Liver (tissue), 10 donors: ENCODE measurements at places on chromosomes 11 and 22. TPM values are rescaled to one million over a fixed set of nuclear protein-coding genes. Genes with fewer than 3 reads are reported as not detected.

CCDC188 gene
- total RNA-seq: not detected

DNA sequence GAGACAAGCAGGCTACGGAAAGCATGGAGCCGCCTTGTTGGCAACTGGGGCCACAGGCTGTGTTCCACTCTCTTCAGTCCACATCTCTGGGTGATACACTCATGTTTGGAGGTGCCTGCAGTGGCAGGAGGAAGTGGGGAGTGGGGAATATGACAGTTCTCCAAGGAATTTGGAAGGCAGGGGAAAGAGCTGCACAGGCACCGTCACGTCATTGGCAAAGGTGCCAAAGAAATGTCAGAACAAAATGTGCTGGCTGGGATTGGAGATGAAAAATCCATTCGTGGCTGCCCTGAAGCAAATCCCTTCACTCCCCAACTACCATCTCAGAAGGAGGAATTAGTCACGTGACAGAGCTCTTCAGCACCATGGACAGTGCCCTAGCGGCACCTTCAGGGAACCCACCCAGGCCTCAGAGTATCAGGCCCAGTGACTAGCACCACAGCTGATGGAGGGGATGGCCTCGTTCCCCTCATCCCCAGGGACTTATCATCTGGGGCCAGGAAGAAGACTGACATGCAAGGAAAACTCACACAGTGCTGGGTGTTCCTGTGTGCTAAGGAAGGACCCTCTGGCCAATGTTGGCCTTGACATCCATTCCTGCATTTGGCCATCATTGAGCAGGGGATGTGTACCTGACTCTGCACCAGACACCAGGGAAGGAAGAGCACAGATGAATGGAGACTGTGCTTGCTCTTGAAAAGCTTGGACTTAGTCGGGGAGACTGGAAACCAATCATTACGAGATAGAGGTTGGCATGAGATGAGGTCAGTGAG lies 48.5 kb upstream of the PRDM11 start:
- no peaks in the 10 kb centered on the region for H3K4me1 ChIP-seq
- no peak overlapping the region for H3K27ac ChIP-seq
- peak; percentile 66 for DNase-seq
- H3K27me3 ChIP-seq: no peaks in the 10 kb centered on the region
- no peak overlapping the region for H3K4me3 ChIP-seq

- H3K4me3 ChIP-seq: no peak overlapping the region
- H3K27me3 ChIP-seq: no peaks in the 10 kb centered on the region
- peaks cover 24% of the 10 kb centered on the region for H3K36me3 ChIP-seq
- H3K27ac ChIP-seq: no peak overlapping the region
- H3K4me1 ChIP-seq: peaks cover 2% of the 10 kb centered on the region
Measured at GRCh38 chr22:19412478-19412877, 19.1 kb downstream of the HIRA start.

DNA sequence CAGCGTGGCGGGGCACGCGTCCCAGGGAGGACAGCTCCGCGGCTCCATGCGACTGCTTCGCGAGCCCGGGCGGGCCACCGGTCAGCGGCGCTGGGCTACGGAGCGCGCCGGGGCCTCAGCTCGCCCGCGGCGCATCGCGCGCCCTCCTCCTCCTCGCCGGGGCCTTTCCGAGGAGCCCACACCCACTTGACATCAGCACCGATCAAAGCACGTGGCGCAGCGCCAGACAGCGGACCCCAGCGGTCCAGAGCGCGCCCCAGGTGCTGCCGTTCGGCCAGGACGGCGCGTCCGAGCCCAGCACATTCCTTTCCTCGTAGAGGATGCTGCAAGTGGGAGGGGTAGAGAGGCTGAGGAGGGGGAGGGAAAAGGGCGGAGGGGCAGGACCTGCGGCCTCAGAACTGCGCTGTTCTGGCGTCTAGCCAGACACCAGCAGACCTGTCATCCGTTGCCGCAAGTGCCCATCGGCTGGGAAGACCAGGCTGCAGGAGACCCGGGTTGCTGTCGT lies 88.6 kb downstream of the PLEKHA7 start:
- no peak overlapping the region for H3K4me3 ChIP-seq
- no peaks in the 10 kb centered on the region for H3K36me3 ChIP-seq
- no peak overlapping the region for H3K27ac ChIP-seq
- H3K27me3 ChIP-seq: no peaks in the 10 kb centered on the region

MPST gene
- 149 TPM for total RNA-seq

DNA sequence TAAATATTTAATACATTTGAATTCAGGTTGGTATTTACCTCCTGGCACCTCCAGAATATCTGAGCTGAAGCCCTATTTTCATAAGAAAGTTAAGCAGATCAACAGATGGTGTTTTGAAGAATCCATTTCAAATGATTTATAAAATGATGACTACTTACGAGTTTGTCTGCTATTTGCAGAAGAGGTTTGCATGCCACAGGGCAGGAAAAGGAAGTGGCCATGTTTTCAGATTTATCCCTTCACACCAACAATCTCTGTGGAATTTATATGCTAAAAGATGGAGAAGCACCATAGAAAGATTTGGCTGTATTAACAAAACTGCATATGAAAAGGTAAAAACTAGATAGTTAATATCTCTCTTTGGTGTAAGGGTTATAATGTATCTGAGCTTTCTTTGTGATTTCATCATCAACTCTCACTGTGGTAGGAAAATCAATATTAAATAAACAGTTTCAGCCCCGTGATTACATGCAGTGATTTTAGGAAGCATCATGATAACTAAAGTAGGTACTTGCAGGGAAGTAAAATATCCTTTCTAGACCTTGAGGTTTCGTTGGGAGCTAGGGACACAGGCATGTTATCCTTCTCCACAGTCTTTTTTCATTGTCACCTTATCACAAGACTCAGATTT lies 2.6 kb downstream of the BMAL1 start:
- H3K27me3 ChIP-seq: no peaks in the 10 kb centered on the region
- H3K36me3 ChIP-seq: no peaks in the 10 kb centered on the region
- no peak for DNase-seq
- H3K4me1 ChIP-seq: peaks cover 36% of the 10 kb centered on the region

DNA sequence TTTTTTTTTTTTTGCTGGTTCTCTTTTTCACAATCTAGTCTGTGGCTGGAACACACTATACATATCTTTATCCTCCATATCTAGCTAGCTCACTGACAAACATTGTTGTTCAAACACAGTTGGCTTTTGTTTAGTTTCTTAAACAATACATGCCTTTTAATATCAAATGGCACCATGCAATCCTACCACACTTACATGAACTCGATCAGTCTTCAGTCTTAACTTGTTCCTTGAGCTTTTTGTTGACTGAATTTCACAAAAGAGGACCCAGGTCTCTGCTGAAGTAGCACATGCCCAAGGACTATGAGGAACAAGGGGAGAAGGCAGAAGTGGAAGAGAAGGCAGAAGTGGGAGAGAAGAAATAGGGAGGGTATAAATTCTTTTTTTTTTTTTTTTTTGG lies 25.5 kb downstream of the TMEM123 start:
- DNase-seq: no peak
- H3K27ac ChIP-seq: no peak overlapping the region
- H3K4me3 ChIP-seq: no peak overlapping the region
- H3K4me1 ChIP-seq: peaks cover 6% of the 10 kb centered on the region
- H3K27me3 ChIP-seq: no peaks in the 10 kb centered on the region

- H3K36me3 ChIP-seq: no peaks in the 10 kb centered on the region
- H3K4me1 ChIP-seq: no peaks in the 10 kb centered on the region
- no peak overlapping the region for H3K27ac ChIP-seq
- no peak overlapping the region for H3K4me3 ChIP-seq
- no peaks in the 10 kb centered on the region for H3K27me3 ChIP-seq
Measured at GRCh38 chr11:114566276-114566675, 6.6 kb upstream of the NXPE1 start.

DNA sequence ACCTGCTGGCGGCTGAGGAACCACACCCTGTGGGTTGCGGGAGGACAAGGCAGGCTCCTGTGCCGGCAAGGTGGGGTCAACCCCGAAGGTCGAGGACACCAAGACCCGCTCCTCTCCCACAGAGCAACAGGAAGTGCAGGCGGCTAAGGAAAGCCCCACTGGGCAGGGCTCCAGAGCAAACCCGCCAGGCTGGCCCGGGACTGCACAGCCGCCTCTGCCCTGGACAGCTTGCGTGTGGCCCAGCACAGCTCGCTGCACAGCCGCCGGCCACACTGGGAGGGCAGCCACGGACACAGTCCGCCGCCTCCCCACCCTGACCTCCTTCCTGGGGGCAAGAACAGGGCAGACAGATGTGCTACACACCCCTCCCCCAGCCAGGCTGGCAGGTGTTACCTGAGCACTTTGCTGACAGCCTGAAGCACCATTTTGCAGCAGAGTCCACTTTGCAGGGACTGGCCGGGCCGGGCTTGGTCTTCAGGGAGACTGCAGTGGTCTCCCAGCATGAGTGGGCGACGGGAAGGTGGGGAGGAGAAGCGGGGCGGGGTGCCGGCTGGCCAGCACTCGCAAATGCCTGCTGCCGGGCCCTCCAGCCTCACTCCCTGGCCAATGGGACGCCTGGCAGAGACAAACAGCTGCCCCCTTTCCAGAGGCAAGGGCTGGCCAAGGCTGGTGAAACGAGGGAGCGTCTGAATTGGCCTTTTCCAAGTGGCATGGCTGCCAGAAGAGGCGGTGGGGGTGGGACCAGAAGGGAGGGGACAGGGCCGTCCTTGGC lies at the start of gene MOB2:
Gene MOB2 (minus strand): TSS at position 726 of the 772 bp plus-strand sequence. CDS start 223 bp downstream, at position 503.
- H3K27ac ChIP-seq: no peak within 1 kb of the TSS
- DNase-seq: no peak
- H3K4me1 ChIP-seq: peaks cover 14% of the 10 kb centered on the region
- no peaks in the 10 kb centered on the region for H3K36me3 ChIP-seq
- H3K4me3 ChIP-seq: no peak within 1 kb of the TSS

OR10A2 gene
- total RNA-seq: not detected

DNA sequence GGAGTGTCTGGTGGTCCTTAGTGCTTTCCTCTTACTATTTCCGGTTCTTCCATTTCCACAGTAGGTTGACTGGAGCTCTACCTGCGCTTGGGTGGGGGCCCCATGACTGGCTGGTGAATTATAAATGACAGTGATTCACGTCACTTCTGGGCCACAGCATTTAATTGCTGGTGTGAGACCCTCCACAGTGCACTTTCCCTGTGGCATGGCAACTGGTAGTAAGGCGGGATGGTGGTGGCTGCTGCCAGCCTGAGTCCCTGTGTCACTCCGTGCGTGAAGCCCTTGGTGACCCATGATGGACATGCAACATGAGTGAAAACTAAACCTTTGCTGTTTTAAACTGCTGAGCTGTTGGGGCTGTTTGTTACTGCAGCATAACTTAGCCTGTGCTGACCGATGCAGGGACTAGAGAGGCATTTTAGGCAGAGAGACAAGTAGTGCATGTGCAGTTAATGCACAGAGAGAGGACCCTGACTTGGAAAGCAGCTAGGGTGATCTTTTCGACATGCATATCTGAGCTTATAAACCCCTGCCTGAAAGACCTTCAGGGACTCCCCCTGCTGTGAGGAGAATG lies 3.1 kb downstream of the PRDM11 start:
- no peaks in the 10 kb centered on the region for H3K36me3 ChIP-seq
- no peaks in the 10 kb centered on the region for H3K27me3 ChIP-seq
- H3K4me3 ChIP-seq: no peak overlapping the region
- H3K4me1 ChIP-seq: peaks cover 18% of the 10 kb centered on the region

TEX12 gene
- total RNA-seq: 0.42 TPM

DNA sequence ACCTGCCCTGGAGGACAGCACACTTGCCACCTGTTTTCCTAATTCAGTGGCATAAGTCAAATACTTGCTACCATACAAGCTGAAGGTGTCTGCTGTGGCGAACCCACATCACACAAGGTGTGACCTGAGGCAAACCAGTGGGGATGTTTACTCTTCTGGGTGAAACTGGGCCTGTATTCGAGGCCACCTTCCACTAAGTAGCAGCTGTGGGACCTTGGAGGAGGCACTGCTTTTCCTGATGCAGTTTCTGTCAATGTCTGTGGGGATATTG lies 927.4 kb downstream of the BRD1 start:
- H3K36me3 ChIP-seq: no peaks in the 10 kb centered on the region
- H3K27me3 ChIP-seq: no peaks in the 10 kb centered on the region

GRCh38 chr11:116791002-116791812 lies 472 bp downstream of the APOA5 start:
- no peaks in the 10 kb centered on the region for H3K4me1 ChIP-seq
- H3K27me3 ChIP-seq: no peaks in the 10 kb centered on the region
- H3K4me3 ChIP-seq: peak overlapping the region; percentile 42
- H3K36me3 ChIP-seq: no peaks in the 10 kb centered on the region
- DNase-seq: peak; percentile 85

- peaks cover 25% of the 10 kb centered on the region for H3K4me1 ChIP-seq
- peaks cover 16% of the 10 kb centered on the region for H3K36me3 ChIP-seq
- peak overlapping the region; percentile 68 for H3K4me3 ChIP-seq
- peak overlapping the region; percentile 33 for H3K27ac ChIP-seq
- H3K27me3 ChIP-seq: no peaks in the 10 kb centered on the region
Measured at GRCh38 chr22:29765905-29766631, 739 bp downstream of the ZMAT5 start.

DNA sequence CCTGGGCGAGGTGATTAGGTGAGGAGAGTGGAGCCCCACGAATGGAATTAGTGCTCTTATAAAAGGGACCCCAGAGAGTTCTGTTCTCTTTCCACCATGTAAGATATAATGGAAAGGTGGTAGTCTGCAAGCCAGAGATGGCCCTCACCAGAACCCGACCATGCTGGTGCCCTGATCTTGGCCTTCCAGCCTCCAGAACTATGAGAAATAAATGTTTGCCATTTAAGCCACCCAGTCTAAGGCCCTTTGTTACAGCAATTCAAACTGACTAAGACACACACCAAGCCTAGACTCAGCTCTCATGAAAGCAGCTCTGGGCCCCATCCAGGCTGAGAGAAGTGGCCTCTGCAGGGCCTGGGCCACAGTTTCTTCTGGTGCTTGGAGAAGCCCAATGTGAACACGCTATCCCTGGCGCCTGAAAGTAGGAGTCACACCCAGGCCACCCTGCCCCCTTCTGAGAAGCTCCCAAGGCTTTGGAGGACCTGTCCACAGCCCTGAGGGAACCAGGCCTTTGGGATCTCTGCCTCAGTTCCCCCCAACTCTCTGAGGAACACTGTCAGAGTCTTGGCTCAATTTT lies 35.3 kb upstream of the LYVE1 start:
- no peak for DNase-seq
- no peak overlapping the region for H3K27ac ChIP-seq
- no peaks in the 10 kb centered on the region for H3K27me3 ChIP-seq
- no peak overlapping the region for H3K4me3 ChIP-seq
- no peaks in the 10 kb centered on the region for H3K4me1 ChIP-seq

WBP2NL gene
- 0.33 TPM for total RNA-seq

- H3K27me3 ChIP-seq: no peaks in the 10 kb centered on the region
- no peak overlapping the region for H3K4me3 ChIP-seq
- peaks cover 46% of the 10 kb centered on the region for H3K4me1 ChIP-seq
- peak; percentile 27 for DNase-seq
Measured at GRCh38 chr22:19823902-19824211, 30.8 kb downstream of the GNB1L start.

- H3K27me3 ChIP-seq: no peaks in the 10 kb centered on the region
- H3K4me1 ChIP-seq: peaks cover 23% of the 10 kb centered on the region
- no peaks in the 10 kb centered on the region for H3K36me3 ChIP-seq
- DNase-seq: no peak
- peak overlapping the region; percentile 57 for H3K27ac ChIP-seq
Measured at GRCh38 chr11:118908901-118909618, 16.7 kb downstream of the BCL9L start.

DNA sequence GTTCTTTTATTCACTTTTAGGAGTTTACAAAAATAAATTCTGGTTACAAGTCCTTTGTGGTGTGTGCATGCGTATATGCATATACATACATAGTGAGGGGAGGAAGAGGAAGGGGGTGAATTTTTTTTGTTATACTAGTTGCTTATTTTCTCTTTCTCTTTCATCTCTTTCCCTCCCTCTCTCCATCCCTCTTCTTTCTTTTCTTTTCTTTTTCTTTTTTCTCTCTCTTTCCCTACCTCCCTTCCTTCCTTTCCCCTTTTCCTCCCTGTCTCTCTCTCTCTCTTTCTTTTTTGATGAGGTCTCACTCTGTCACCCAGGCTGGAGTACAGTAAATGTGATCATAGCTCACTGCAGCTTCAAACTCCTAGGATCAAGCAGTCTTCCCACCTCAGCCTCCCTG lies 14.1 kb downstream of the PPP6R2 start:
- H3K4me1 ChIP-seq: peaks cover 4% of the 10 kb centered on the region
- no peak overlapping the region for H3K4me3 ChIP-seq
- H3K27me3 ChIP-seq: no peaks in the 10 kb centered on the region
- H3K36me3 ChIP-seq: peaks cover 3% of the 10 kb centered on the region
- no peak overlapping the region for H3K27ac ChIP-seq
